Posterior vena cava (tissue), 2 donors: ENCODE measurements at places on chromosomes 1 and 21. TPM values are rescaled to one million over a fixed set of nuclear protein-coding genes. Genes with fewer than 3 reads are reported as not detected.

DNA sequence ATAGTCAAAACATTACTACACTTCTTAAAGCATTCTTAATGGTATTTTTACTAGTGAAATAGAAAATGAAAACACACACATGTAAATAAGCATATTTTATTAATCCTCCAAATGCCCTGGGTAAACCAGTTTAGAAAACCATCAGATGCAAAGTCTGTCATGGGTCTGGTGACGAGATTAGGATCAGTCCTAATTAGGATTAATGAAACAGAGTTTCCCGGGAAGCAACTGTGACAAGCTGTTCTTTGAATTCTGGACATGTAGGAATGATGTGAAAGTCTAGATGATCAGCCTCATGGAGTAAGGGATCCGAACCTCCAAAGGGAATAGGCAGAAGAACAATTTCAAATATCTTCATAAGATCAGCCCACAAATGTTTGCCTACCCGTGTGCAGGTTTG, 250.2 kb downstream of the KIF26B start:
- DNase-seq, result no peak

GRCh38 chr21:29989634-29990234, 49.9 kb upstream of the GRIK1 start:
- DNase-seq, result no peak

- DNase-seq, result peak; percentile 18
Observed at GRCh38 chr1:13595411-13595810, 11.8 kb downstream of the PDPN start.

DNA sequence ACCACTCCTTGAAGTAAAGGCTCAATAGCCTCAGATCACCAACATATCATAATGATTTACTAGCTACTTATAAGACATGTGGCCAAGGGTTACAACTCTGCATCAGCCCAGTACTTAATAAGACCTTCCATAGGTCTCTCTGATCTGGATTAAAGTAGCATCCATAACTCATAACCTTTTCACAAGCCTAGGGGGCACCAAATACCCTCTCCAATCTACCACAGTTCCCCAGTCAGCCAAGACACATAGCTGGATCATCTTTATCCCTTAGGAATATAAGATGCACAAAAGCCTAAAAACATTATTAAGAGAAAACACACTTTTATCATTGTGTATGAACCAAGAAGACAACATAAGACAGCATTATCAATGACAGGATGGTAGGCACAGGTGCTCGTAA, 22.1 kb downstream of the SSX2IP start:
- DNase-seq, result no peak

DNA sequence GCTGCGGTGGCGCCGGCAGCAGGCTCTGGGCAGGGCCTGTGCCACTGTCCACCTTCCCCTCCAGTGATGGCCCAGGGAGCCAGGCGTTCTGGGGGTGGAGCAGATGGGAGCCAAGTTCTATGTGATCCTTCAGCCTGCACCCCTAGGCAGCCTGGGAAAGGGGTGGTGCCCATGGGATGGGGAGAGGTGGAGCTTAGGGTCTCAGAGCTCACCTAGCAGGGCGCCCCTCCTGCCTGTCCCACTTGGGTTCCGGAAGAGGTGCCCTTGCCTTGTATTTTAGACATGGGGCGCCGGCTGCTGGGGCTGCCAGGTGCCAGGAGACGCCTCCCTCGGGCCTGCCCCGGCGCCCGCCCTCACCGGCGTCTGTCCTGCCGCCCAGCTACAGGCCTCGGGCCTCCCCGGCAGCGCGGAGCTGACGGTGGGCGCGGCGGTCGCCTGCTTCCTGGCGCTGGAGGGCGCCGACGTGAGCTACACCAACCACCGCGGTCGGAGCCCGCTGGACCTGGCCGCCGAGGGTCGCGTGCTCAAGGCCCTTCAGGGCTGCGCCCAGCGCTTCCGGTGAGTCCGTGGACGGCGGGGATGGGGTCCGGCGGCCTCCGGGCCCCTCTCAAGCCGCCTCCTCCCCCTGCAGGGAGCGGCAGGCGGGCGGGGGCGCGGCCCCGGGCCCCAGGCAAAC, 3.1 kb upstream of the MMP23B start:
- peak; percentile 81 for DNase-seq

DNA sequence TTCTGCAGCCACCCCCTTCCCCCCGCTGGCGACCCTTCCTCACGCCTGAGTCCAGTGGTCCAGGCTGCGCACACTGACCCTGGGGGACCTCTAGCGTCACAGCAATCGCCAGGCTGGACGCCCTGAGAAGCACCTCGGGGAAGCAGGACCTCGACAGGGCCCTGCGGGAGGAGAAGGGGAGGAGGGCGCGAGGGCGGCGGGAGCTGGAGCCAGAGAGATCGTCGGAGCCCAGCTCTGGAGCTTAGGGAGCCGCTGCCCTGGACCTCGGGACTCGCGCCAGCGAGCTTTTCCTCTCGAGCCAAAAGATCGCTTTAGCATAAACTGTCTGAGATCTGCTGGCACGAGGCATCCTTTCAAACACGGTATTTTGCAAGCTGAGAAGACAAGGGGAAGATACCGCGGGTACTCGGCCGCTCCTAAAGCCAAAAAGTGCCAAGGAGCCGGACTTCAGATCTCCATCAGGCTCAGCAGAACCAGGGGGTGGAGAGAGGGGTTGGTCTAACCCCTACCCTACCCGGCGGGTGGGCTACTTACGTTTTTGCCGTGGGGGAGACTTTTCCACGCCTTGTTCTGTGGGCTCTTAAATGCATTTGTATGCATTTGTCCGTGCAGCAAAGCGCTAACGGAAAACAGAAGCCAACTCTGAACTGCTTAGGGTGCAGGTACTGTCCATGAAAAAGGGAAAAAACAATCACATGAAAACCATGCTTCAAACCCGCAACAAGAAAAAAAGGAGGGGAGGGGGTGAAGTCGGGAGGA, 586 bp downstream of the COL24A1 start:
- peak; percentile 82 for DNase-seq

FCGR1A gene
- total RNA-seq, result 11.2 TPM

PROK1 gene
- not detected for total RNA-seq

ADGRB2 gene
- total RNA-seq, result 5.3 TPM

GNG4 gene
- 0.32 TPM for total RNA-seq
